Choroid plexus epithelial cell (primary cell): ENCODE measurements at places on chromosomes 1 and 21.
A peak's percentile ranks its signal among the peaks of the same experiment; 100 is the strongest.

GRCh38 chr1:241749945-241750695 lies 97.9 kb upstream of the EXO1 start:
- DNase-seq: no peak

DNA sequence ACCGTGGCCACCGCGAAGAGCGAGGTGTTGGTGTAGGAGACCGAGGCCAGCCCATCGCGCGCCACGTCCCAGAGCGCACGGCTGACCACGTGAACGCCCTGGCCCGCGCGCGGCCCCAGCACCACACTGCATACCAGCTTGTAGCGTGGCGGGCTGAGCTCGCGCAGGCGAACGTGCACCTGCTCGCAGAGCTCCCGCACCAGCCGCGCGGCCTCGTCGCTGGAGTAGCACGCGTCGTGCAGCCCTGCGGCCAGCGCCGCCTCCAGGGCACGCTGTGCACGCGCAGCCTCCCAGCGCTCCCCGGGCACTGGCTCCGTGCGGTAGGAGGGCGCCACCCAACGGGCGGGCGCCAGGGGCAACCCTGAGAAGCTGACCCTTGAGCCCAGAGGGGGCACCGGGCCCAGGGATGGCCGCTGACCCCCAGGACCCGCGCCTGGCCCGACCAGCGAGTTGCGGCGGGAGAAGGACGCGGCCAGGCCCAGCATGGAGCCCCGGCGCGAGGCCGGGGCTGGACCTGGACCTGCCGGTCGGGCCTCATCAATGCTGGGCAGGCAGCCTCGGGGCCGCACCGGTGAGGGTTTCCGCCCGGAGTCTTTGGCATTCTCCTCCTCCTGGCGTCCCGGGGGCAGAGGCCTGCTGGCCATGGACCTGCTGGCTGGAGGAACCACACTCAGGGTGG lies 987 bp downstream of the DYNLT4 start:
- DNase-seq: no peak

- peak; percentile 47 for DNase-seq
Measured at GRCh38 chr1:150160964-150161621, 11.4 kb downstream of the PLEKHO1 start.

- peak; percentile 18 for DNase-seq
Measured at GRCh38 chr1:70966018-70966638, 81.5 kb downstream of the PTGER3 start.

- DNase-seq: peak; percentile 57
Measured at GRCh38 chr1:25458541-25459298, 28.0 kb downstream of the MACO1 start.

GRCh38 chr1:224266105-224266914 lies 63.7 kb downstream of the NVL start:
- peak; percentile 15 for DNase-seq

GRCh38 chr1:222335586-222335985 lies 212.3 kb downstream of the HHIPL2 start:
- peak; percentile 17 for DNase-seq

DNA sequence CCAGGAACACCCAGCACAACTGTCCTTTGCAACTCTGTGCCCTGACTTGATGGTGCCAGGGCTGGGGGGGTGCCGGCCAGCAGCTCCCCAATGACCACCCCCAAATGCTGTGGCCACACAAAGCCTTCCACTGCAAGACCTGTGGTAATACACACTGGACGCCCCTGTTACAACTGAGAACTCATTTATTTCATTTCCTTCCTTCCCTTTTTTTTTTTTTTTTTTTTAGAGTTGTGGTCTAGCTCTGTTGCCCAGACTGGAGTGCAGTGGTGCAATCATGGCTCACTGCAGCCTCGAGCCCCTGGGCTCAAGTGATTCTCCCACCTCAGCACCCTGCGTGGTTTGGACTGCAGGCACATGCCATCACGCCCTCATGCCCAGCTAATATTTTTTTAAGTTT lies 25.2 kb downstream of the TP73 start:
- no peak for DNase-seq

DNA sequence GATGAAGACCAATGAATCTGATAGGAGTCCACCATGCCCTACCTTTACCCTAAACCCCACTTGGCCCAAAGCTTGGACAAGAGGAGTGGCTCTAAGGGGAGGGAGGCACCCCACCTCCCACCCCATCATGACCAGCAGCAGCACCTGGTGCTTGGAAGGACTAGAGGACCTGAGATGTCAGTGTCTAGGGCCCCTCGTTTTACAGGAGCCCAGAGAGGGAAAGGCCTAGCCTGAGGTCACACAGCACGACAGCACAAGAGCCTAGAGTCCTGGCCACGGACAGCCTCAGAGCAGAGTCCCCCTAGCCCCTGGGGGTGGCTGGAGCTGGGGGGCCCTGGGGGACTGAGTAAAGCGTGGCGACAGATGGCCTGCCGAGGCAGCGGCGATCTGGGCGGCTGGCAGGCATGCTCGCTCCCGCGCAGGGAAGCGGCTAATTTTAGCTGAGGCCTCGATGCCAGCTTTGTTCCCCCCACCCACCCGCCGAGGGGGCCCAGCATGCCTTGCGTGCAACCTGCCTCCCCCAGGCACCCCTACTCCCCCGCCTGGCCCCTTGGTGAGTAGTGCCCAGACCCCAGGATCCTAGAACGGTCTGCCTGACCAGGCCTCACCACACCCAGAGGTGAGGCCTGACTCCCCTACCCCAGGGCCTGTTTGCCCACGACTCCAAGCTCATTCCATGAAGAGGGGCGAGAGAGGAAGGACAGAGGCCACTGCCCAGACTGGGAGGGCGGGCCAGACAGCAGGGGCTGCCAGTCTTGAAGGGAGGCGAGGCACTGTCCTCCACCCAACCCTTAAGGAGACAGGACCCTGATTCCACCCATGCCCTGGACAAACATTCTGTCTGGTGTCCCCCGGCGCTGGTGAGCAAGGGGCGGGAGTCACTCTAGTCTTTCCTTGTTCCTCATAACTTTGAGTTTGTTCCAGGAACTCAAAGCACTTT lies 39.0 kb downstream of the AHDC1 start:
- no peak for DNase-seq

GRCh38 chr1:174912264-174912663 lies 87.5 kb upstream of the CACYBP start:
- DNase-seq: peak; percentile 4

- DNase-seq: no peak
Measured at GRCh38 chr21:43210454-43211071, 41.8 kb downstream of the CRYAA start.

GRCh38 chr1:80987106-80987505 lies 813.6 kb upstream of the ADGRL2 start:
- peak; percentile 1 for DNase-seq

GRCh38 chr21:16395285-16395684 lies 665.5 kb downstream of the USP25 start:
- DNase-seq: no peak

GRCh38 chr1:17310068-17310640 lies 2.2 kb downstream of the PADI4 start:
- DNase-seq: no peak

GRCh38 chr1:180233191-180234011 lies 3.3 kb downstream of the LHX4 start:
- no peak for DNase-seq

GRCh38 chr21:42695697-42696380 lies 42.4 kb downstream of the PDE9A start:
- DNase-seq: peak; percentile 32

- DNase-seq: peak; percentile 98
Measured at GRCh38 chr1:245788269-245788668, 633.5 kb downstream of the KIF26B start.

DNA sequence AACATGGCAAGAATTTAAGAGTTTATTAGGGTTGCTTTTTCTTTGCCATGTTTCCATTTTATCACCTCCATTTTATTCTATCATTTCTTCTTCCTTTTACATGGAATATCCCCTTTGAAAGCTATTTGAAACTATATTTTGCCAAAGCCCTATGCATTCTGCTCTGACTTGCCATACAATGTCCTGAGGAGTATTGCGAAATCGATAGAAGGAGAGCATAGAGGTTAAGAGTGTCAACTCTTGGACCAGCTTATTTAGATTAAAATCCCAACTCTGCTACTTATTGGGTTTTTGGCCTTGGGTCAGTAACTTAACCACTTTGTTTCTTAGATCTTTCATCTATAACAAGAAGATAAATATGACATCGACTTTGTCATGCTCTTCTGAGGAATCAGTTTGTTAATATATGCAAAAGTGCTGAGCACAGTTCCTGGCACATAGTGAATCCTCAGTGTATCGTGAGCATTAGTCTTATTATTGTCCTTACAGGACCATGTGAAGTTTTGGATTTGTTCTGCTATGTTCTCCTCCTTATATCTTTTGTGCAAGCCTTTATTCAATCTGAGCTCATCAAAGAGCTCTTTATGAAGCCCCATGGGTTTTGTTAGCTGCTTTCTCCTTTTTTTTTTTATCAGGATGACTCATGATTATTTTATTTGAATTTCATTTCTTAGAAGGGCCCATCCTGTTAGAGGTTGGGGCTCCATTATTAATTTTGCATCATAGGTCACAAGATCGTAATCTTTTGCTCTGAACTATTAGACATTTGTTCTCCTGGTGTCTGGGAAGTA lies 17.6 kb downstream of the ACKR1 start:
- no peak for DNase-seq

DNA sequence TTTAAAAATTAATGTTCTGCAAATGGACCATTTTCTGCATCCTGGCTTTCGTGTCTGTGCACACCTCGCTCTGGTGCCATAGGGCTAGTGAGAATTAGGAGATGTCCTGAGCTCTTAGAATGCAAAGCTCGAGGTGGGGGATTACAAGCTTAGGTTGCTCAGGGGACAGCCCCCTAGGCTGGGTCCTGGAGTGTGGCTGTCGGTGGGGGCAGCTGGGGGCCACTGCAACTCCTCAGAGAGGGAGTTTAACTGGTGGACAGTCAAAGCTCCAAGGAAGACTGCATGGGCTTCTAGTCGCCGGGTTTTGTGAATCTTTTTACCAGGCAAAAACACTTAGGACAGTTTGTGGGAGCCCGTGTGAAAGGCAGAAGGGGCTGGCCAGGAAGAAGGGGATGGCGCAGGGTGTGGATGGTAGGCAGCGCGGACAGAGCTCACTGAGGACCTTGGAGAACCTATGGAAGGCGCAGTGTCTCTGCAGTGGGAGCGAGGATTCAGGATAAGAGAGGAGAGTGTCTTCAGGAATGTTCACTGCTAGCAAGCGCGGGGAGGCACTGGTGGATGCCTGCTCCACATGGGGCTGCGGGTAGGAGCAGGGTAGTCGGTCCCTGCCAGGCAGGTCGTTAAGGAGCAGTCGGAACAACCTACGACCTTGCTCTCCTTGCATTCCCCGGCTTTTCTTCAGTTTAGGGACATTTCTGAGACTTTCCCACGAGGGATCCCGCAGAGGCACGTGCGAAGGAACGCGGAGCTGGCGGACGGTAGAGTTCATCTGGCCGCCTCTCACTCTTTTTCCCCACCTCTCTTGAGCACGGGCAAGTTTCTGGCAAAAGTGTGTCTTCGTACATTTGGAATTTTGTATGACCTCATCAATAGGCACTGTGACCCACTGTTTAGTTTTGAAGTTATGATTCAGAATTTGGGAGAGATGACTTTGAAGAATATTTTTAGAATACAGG lies 12.9 kb upstream of the KCNE1 start:
- peak; percentile 77 for DNase-seq

GRCh38 chr1:97004054-97004453 lies 282.5 kb downstream of the PTBP2 start:
- peak; percentile 31 for DNase-seq

DNA sequence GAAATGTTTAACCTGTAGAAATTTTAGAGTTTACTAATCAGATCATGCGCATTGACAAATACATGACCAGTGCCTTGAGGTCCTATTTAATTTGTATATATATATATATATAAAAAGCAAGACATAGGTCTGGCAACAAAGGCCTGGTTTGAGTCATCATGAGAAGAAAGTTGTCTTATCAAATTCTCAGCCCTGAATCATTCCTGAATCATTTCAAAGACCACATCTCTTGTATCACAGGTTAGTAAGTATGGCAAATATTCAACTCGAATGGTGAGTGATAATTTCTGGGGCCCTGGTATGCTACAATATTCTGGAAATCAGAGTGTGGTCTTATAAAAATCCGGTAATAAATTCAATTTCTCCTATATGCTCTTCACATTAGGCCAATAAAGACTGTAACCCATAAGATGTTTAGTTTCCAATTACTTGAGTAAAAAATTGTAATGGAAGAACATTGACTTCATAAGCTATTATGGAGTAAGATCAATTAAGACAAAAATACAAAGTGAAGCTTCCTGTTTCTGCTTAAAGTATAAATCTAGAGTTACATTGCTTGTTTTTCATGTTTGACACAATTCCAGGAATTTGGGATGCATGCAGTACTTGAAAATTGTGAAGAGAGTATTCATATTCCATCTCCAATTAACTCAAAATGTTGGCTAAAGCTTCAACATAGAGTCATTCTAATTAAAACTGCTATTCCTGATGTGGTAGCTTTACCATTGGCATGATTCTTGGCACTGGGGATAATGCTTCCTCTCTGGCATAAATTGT lies 309.4 kb downstream of the BRINP3 start:
- DNase-seq: peak; percentile 84

GRCh38 chr21:44846485-44847260 lies 26.8 kb downstream of the PTTG1IP start:
- DNase-seq: no peak

DNA sequence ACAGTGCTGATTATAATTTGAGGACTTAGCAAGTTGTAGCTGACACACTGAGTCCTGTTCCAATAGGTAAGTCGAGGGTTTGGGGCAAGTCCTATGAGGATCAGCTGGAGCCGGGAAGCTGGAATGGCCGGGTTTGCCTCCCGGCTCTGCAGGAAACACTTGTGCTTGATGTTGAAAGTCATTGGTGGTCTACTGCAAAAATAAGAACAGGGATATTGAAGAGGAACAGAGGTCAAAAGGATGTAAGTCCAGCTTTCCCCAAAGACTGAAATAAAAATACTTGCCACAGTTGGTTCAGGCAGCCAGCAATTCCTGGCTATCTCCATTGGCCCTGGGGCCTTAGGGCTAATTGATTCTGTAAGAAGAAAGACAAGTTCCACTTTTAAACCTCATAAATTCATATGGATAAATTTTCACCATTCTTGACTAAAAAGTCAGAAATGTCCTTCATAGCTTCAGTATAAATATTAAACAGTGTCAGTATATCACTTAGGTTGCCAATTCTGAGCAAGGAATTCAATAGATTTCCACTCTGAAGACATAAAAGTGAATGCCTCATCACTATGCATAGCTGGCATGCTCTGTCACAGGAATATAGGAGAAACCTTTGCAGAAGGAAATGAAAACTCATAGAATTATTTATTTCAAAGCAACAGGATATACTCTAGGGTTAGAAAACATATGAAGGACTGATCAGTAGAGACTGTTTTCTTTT lies 165.2 kb downstream of the AK5 start:
- peak; percentile 12 for DNase-seq

- DNase-seq: peak; percentile 28
Measured at GRCh38 chr1:209527993-209528717, 55.4 kb upstream of the CAMK1G start.

DNA sequence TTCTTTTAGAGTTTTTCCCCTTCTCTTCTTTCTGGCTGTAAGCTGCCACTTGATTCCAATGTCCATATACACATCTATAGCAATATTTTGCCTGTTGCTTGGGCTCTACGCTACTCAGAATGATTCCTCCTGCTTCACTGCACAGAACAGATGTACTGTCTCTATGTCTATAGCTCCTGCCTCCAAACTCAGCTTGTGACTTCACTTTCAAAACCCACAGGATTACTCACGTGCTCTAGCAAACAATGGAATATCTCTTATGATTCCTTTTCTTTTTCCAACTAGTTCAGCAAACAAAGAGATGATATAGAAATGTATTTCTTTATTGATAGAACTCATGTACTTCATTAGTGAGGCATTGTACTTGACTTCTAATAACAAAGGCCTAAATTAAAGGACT lies 80.5 kb upstream of the SOX13 start:
- DNase-seq: peak; percentile 13

- no peak for DNase-seq
Measured at GRCh38 chr1:31261916-31262315, 22.2 kb upstream of the NKAIN1 start.

- peak; percentile 86 for DNase-seq
Measured at GRCh38 chr1:182595641-182596240, 6.7 kb upstream of the RNASEL start.
